ENCODE measurements at places on chromosomes 16 and 17. TPM values are rescaled to one million over a fixed set of nuclear protein-coding genes. Genes with fewer than 3 reads are reported as not detected.

Gene C16orf89
- total RNA-seq, result not detected

Gene BCO1
- total RNA-seq, result not detected

Gene LRRC46
- 0.70 TPM for total RNA-seq

Gene CEP112
- 1.3 TPM for total RNA-seq

Gene TNRC6A
- total RNA-seq, result 60.9 TPM

Gene PRR29
- 0.44 TPM for total RNA-seq

Gene HOXB5
- 0.10 TPM for total RNA-seq

Gene VMO1
- total RNA-seq, result not detected

Data from activated T-helper 1 cell treated with anti-CD3 and anti-CD28 coated beads, Interleukin-12 subunit alpha, Interleukin-12 subunit beta, Interleukin-2, Interleukin-4 antibody, amounts not matched to agents 30 ng/mL and 10 ng/mL and 1 ng/mL, durations not matched to agents 14 hours and 24 hours and 36 hours (primary cell).